ENCODE measurements at places on chromosomes 2 and 18.

GRCh38 chr2:222754324-222754930, 83.0 kb downstream of the MOGAT1 start:
- DNase-seq: no peak

DNA sequence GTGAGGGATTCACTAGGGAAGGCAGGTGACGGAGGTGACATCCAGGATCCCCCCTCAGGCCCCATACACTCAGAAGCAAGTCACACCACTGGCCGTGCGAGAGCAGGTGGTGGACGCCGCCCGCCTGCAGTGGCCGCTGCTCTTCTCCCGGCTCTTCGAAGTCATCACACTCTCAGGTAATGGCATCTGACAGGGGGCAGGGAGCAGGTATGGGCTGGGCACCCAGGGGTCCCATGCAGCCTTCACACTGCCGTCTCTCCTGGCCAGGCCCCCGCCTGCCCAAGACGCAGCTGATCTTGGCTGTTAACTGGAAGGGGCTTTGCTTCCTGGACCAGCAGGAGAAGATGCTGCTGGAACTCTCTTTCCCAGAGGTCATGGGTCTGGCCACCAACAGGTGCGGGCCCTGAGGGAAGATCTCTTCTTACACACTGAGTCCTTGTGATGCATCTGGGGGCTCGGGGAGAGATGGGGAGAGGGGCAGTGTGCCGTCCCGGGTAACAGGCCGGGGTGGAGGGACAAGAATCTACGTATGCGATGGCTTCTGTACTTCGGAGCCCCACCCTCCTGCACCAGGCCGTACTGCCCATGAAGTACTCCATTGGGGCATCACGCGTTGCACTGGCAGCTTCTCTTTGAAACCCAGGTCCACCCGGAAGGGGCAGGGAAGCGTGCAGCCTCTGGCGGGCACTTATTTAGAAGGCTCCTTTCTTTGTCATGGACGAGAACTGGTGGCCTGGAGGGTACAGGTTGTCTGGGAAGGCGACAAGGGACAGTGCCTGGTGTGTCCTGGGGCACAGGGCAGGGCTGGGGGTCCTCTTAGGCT, 18.8 kb upstream of the GPR17 start:
- DNase-seq: no peak

GRCh38 chr2:7815726-7816125, 866.1 kb upstream of the ID2 start:
- DNase-seq: no peak

- DNase-seq: no peak
Measured at GRCh38 chr2:99421469-99421868, 68.3 kb downstream of the REV1 start.

DNA sequence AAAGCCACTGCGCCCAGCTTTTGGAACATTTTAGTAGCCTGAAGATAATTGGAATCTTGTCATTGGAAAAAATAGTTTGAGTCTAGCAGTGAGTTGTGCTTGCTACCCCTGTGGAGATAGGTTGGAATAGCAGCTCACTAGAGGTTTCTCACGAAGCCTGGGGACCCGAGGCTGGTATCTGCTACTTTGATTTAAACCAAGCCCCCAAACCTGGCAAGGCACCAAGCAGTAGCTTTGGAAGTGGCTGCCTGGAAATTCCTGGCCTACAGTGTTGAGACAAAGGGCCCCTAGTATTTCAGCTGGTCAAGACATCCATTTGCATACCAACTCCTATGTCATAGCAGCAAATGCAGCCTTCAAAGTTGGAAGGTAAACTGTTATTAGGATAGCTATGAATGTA, 42.1 kb downstream of the NOP58 start:
- DNase-seq: no peak

DNA sequence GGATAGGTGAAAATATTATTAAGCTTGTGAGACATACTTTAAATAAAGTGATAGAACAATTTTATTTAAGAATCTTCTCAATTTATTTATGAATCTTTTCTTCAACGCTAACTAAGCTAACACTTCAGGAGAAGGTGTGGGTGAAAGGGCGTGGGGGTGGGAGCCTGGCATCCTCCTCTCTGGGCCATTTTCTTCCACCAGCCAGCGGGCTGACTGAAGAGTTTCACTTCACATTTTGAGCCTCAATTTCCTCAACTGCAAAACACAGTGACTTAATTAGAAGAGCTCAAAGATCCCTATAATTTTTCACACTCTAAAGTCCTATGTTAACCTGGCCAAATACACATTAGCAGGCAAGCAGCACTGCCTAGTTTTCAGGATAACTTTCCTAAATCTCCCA, 94.8 kb downstream of the FTCDNL1 start:
- no peak for DNase-seq

- DNase-seq: no peak
Measured at GRCh38 chr2:160494201-160494644, 616 bp upstream of the RBMS1 start.

DNA sequence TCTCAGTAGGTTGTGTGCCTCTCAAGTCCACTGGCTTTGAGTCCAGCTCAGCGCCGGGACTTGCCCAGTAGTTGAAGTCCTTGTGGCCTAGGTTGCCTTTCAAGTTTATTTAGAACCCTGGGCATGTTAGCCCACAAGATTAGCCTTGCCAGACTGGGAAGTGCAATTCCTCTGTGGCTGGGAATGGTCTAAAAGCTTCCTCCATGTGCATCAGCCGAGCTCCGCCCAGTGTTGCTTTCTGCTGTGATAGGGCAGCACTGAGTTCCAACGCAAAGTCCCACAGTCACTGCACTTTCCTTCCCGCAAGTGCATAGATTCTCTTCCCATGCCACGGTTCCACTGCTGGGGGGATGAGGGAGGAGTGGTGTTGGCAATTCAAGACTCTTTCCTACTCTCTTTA, 308.9 kb upstream of the THUMPD2 start:
- DNase-seq: no peak

- no peak for DNase-seq
Measured at GRCh38 chr18:45962866-45963265, 4.3 kb downstream of the EPG5 start.

- no peak for DNase-seq
Measured at GRCh38 chr2:41906338-41906725, 141.5 kb upstream of the PKDCC start.

GRCh38 chr18:9240270-9240669, 94.3 kb upstream of the TWSG1 start:
- DNase-seq: no peak

GRCh38 chr2:88452565-88452905, at the start of gene FOXI3:
Gene FOXI3, minus strand, starts transcription at chr2:88452693. Its CDS starts 158 bp downstream, at chr2:88452535.
- no peak for DNase-seq

DNA sequence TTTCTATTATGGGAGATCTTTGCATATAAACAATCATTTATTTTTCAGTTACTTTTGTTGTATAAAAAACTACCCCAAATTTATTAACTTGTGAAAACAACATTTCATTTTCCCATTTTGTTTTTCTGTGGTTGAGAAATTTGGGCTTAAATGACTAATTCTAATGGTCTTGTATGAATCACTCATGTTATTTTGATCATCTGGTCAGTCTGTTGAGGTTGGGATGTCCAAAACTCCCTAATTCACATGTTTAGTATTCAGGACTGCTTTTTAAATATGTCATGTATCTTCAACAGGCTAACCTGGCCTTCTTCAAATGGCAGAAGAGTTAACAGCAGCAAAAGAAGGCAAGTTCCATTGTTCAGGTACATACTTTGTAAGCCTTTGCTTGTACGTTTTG, 788.1 kb downstream of the TRIB2 start:
- DNase-seq: no peak

DNA sequence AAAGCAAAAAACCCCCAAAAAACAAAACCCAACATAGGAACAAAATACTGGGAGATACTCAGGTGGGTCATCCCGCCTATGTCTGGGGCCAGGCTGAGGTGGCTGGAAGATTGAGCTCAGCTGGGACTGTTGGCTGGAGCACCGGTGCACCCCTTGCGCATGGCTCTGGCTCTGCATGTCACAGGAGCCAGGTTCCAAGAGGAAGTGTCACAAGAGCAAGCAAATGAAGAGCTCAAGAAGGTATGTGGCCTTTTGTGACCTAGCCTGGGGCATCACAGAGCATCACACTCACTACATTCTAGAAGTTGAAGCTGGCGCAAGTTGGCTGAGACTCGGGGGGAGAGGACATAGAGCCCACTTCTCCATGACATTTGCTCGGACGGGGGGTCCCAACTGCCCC, 40.6 kb downstream of the PDCL3 start:
- DNase-seq: no peak

DNA sequence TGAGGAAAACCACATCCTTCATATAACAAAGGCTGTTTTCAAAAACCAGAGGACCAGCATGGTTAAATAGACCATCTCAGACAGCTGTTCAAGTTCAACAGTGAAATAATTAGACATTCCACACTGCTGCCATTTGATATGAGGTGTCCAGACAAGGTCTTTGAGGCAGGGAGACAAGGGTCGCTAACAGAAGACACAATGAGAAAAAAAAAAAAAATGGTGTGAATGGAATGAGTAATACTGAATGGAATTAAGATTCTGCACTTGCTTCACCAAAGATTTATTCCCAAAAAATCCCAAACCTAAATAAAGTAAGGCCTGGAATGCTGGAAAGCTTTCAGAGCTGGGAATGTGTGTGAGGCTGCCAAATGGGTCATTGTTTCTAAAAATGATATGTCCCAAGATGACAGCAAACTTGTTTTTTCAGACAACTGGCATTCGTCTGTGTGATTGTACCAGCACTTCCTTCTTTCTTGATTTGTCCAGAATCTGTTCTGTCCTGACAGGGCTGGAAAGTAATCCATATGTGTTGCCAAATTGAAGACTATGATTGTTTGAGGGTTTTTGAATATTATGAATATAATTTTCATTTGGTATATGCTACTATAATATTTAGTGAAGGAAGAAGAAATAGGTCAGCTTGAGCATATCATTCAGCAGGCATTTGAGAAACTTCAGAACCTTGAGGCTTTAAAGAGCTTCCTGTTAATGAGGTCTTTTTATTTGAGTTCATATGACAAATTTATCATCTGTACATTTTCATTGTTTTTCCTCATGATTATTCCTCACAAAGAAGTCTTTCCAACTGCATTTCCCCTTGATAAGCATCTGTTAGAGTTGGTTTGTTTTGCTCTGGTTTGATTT, 85.2 kb upstream of the ITGA4 start:
- DNase-seq: no peak

- no peak for DNase-seq
Measured at GRCh38 chr2:83221258-83221657, 1237.8 kb downstream of the SUCLG1 start.

DNA sequence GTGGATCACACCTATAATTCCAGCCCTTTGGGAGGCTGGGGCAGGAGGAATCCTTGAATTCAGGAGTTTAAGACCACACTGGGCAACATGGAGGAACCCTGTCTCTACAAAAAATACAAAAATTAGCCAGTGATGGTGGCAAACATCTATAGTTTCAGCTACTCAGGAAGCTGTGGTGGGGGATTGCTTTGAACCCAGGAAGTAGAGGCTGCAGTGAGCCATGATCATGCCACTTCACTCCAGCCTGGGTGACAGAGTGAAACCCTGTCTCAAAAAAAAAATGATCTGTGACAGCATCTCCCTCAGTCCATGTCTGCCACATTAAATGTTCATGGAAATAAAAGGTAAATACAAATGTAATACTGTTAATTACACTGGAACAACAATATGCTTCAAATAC, 121.4 kb upstream of the COL5A2 start:
- no peak for DNase-seq

DNA sequence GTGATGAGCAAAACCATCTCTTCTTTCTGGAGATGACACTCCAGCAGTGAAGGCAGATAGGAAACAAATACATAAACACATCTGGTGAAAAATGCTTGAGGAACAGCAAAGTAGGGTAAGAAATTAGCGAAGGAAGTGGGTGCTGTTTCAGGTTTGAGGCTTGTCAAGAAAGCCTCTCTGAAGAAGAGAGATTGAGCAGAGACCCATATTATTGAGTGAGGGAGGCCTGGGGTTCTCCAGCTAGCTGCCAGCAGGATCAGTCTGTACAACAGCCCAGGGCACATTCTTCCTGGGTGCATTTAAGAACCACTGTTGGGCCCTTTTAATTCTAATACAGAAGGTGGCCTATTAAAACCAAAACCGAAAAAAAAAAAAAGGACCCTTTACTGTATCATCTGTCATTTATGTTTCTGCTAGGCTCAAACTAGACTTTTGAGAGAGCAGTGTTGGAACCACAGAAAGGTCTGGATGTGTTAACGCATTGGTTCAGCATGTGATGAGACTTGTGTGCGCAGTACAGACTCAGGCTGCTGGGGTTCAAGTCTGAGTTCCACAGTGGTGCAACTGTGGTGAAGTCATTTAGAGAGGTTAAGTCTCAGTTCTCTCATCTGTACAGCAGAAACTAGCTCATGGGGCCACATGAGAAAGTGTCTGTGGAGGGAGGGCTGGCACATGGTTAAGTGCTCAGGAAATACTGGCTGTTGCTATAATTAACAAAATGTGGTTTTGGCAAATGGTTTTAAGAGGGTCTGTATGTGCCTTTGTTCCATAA, 28.9 kb downstream of the MGAT5 start:
- DNase-seq: no peak

GRCh38 chr2:23486684-23487075, 101.7 kb downstream of the KLHL29 start:
- DNase-seq: no peak

GRCh38 chr2:44949329-44950151, 8.0 kb downstream of the SIX3 start:
- DNase-seq: no peak

- no peak for DNase-seq
Measured at GRCh38 chr2:39488450-39488849, 51.4 kb upstream of the MAP4K3 start.

- DNase-seq: no peak
Measured at GRCh38 chr2:218264773-218265561, 4.2 kb downstream of the GPBAR1 start.

- DNase-seq: no peak
Measured at GRCh38 chr2:3280683-3281520, 96.7 kb downstream of the EIPR1 start.

DNA sequence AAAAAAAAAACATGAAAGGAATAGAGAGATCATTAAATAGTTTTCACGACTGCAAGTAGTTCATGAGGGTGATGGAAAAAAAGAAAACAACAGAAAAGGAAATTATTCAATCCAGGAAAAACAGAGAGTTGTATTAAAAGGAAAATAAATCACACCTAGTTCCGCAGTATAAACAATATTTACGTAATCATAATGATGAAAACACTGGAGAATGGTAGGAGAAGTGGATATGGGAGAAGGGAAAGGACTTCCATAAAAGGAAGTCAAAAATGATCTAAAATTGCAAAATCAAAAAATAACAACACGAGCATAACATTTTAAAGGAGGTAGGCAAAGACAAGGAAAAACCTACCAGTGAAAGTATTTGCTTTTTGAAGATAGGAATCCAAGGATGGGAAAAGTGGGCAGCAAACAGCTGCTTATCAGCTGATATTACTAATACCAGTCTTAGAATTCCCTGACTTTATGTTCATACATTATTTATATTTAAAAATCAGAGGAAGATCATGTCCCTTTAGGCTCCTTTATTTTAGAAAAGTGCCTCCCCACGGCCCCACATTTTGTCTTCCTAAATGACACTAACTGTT, 160.8 kb downstream of the NBAS start:
- DNase-seq: no peak

GRCh38 chr2:178188466-178188865, 5.8 kb upstream of the OSBPL6 start:
- DNase-seq: no peak

- DNase-seq: no peak
Measured at GRCh38 chr2:233287871-233288270, 19.7 kb upstream of the SAG start.
